ENCODE measurements at places on chromosomes 1 and 21.

DNA sequence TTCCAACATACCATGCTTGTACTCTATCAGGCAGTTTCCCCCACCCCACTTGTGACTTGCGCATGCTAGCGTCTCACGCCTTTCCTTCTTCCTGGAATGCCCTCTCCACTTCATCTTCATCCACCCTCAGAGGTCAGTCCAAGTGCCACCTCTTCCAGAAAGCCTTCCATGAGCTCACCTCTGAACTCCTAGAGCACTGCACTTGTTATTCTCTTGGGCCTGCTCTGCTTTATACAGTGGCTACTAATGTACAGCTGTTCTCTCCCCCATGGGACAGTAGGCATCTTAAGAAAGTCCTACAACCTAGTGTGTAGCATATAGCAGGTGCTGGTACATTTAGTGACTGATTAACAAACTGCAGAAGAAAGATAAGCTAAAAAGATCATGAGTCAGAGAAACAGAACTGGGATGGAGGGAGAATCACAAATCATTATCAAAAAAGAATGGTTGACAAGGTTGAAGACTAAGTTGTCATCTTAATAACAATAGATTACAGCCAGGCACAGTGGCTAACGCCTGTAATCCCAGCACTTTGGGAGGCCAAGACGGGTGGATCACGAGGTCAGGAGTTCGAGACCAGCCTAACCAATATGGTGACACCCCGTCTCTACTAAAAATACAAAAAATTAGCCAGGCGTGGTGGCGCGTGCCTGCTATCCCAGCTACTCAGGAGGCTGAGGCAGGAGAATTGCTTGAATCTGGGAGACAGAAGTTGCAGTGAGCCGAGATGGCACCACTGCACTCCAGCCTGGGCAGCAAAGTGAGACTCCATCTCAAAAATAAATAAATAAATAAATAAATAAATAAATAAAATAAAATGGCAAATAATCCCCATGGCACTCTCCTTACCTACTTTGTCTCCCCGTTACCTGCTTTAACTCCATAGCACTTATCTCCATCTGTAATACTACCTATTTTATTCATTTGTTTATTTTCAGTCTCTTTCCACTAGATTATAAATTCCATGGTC lies 16.3 kb upstream of the TSPAN1 start:
- DNase-seq, result no peak

GRCh38 chr1:94527447-94528031 lies 14.0 kb downstream of the F3 start:
- DNase-seq, result no peak

GRCh38 chr1:1889847-1890505 lies 911 bp downstream of the GNB1 start:
- no peak for DNase-seq

GRCh38 chr1:172673761-172674160 lies 14.9 kb downstream of the FASLG start:
- DNase-seq, result no peak

DNA sequence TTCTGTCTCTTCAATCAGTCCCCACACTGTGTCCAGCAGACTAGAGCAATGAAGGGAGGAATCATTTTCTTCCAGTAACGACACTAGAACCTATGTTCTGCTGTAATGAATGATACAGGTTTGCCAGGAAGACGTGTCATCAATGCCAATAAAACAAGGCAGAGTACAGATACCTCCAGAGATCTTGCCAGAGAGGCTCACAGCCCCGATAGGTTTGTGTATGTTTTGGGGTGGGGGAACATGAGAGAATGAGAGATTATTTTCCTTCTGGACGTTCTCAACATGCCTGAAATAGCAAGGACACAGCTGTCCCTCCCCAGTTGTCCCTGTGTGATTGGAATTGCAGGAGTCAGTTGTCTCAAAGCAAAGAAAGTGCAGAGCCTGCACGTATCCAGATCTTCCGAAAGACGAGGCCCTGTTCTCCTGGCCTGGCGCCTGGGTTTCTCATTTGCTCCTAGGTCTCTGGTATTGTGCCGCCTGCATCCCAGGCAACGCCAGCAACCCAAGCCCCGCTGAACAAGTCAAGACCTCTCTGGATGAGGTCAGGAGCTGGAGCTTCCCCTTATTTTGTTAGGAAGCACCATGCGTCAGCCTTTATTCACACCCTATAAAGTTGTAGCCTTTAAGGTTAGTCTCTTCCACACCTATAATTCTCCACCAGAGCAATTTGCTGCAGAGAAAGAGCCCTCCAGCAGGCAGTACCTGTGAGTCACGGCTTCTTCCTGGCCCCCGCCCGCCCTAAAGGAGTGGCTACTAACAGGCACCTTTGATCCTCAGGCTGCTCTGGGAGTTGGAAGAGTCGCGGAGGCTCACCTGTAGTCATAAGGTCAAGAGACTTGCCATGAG lies 130.5 kb downstream of the TOMM20 start:
- no peak for DNase-seq

DNA sequence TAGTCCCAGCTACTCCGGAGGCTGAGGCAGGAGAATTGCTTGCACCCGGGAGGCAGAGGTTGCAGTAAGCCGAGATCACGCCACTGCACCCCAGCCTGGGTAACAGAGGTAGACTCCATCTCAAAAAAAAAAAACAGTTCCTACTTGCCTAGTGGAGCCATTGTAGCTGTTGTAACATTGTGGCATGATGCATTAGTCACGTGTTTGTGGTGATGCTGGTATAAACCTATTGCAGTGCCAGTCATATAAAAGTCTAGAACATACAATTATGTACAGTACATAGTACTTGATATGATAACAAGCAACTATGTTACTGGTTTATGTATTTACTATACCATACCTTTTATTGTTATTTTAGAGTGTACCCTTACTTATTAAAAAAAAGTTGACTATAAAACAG lies 16.2 kb downstream of the KYAT3 start:
- no peak for DNase-seq

DNA sequence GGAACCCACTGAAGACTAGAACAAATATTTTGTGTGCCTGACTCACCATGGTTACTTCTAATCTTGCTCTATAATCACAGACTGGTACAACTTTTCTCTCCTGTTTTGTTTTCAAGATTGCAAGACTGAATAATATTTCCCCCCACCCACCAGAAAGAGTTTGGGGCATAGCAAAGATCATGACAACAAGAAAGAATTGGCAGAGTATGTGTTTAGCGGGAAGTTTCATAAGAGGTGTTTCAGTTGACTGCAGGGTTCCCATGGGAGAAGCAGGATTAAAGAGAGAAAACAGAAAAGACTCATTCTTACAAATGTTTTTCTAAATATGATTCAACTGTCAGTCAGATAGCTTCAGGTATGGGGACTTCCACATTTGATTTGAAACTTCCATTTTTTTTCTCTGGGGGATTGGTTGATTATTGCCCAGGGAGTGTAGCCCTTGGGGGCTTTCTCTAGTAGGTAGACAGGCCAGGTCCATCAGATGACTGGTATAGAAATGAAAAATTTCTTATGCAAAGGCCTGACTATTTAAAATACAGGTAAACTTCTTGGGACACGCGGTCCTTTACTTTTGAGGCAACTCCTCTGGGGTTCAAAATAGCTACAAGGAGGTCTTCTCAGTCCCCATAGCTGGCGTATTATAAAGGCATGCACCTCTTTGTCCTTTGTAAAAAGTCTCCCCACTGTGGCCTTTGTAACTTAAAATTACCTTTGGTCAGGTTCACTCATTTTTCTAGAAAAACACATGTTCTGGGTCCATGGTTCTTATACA lies 13.9 kb downstream of the OR14I1 start:
- no peak for DNase-seq

DNA sequence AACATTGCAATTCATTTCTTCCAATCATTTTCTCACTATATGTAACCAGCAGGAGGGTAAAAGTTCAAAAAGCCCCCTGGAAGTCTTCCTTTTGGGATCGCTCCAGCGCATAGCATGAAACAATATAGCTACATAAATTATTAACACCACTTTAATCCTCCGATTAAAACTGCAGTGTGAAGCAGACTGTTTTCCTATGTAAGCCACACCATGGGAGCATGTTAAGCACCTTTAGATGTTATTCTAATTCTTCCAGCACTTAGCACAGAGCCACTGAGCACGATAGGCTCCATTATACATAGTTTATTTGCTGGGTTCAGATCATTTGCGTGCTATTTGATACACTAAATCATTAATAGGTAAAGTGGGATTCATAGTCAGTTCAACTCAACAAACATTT lies 18.4 kb upstream of the GADD45A start:
- no peak for DNase-seq

- no peak for DNase-seq
Measured at GRCh38 chr1:183645531-183645930, 7.6 kb downstream of the APOBEC4 start.

- DNase-seq, result no peak
Measured at GRCh38 chr1:15098176-15099125, 55.1 kb upstream of the TMEM51 start.

GRCh38 chr1:225735252-225736149 lies 42.1 kb upstream of the SRP9 start:
- DNase-seq, result peak; percentile 92

GRCh38 chr1:76247261-76247852 lies 172.8 kb downstream of the ST6GALNAC3 start:
- no peak for DNase-seq

- no peak for DNase-seq
Measured at GRCh38 chr1:87791931-87792740, 463.5 kb downstream of the LMO4 start.

- no peak for DNase-seq
Measured at GRCh38 chr1:20731057-20731991, 1.2 kb downstream of the SH2D5 start.
